ENCODE measurements at places on chromosomes 3 and 15. TPM values are rescaled to one million over a fixed set of nuclear protein-coding genes. Genes with fewer than 3 reads are reported as not detected.

DNA sequence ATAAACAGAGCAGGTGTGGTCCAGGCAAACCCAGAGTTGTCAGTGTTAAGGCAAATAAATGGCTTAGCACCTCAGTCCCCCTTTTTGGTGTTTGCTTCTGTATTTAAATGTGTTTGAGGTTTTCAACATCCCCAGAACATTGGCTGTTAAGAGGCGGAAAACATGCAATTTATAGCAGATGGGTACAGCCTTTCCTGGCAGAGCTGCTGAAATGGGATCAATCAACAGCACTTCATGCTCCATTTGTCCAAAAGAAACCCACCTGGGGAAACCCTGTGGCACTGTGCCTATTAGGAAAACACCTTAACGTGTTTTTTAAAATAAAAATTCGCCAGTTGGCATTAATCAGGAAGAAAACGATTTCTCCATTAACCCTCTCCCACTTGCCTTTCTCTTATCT lies 135.4 kb downstream of the MCTP2 start:
- peaks cover 23% of the 10 kb centered on the region for H3K36me3 ChIP-seq
- H3K4me1 ChIP-seq, result no peaks in the 10 kb centered on the region
- H3K27me3 ChIP-seq, result no peaks in the 10 kb centered on the region
- DNase-seq, result no peak
- H3K27ac ChIP-seq, result no peak overlapping the region

The ZNF501 gene
- 6.3 TPM for total RNA-seq

The RLBP1 gene
- not detected for total RNA-seq

The MKRN3 gene
- total RNA-seq, result 2.9 TPM

DNA sequence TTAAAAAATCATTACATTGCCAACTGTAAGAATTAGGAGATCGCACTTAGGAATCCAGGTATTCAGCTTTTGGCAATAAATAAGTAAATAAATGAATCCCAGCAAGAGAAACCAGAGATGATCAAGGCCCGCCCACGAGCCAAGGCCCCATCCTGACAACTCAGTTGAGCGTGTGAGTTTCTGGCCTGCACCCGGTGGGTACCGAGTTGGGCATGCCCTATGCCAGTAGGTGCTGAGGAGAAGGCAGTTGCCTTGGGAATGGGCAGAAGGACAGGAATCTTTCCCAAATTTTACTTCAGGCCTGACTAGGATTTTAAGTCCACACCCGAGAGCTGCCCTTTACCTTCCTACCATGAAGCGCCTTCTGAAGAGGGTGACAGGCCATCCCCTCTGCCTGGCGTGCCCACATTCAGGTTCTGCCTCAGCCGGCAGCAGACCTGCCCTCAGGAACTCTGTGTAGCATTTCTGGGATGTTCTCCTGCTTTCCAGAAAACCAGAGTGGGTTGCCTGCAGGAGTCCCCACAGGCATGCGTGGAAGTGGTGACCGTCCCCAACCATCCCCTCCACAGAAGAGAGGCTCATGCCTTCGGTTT lies 99.3 kb upstream of the ALDH1A3 start:
- H3K4me1 ChIP-seq, result no peaks in the 10 kb centered on the region
- no peaks in the 10 kb centered on the region for H3K36me3 ChIP-seq
- no peak overlapping the region for H3K4me3 ChIP-seq
- H3K27ac ChIP-seq, result no peak overlapping the region
- DNase-seq, result no peak

Measured in activated naive CD8-positive, alpha-beta T cell treated with anti-CD3 and anti-CD28 coated beads, Interleukin-2, amount 10 ng/mL, durations not matched to agents 7 days and 5 days (primary cell).